A549 treated with Mapracorat at 1 μM for 4 hours (cell line): ENCODE measurements at places on chromosomes 12 and 14. TPM values are rescaled to one million over a fixed set of nuclear protein-coding genes. Genes with fewer than 3 reads are reported as not detected.

The PKP2 gene
- 5.7 to 7.4 TPM (median 6.6 TPM) in 5 replicates for total RNA-seq

The GLS2 gene
- 0.13 to 0.24 TPM (median 0.16 TPM) in 3 of 5 replicates, not detected in the others for total RNA-seq

The NOS1 gene
- total RNA-seq = 0.30 to 0.58 TPM (median 0.49 TPM) in 5 replicates

The RERG gene
- 0.21 to 0.32 TPM (median 0.27 TPM) in 5 replicates for total RNA-seq

The PSMA6 gene
- total RNA-seq = 270 to 317 TPM (median 276 TPM) in 5 replicates

The MUCL1 gene
- not detected in 5 replicates for total RNA-seq

The CAND1 gene
- total RNA-seq = 48.4 to 95.2 TPM (median 84.0 TPM) in 5 replicates

The MYF6 gene
- not detected in 5 replicates for total RNA-seq

The LTBR gene
- 199 to 249 TPM (median 243 TPM) in 5 replicates for total RNA-seq

The FAIM2 gene
- total RNA-seq = not detected in 5 replicates

The TMEM253 gene
- total RNA-seq = 0.64 to 1.1 TPM (median 0.76 TPM) in 5 replicates

The SYCP3 gene
- total RNA-seq = not detected in 5 replicates

The SCYL2 gene
- total RNA-seq = 15.9 to 21.3 TPM (median 20.2 TPM) in 5 replicates

The SLCO1B3 gene
- 9.5 to 14.1 TPM (median 11.2 TPM) in 5 replicates for total RNA-seq

The IRF9 gene
- 16.8 to 21.0 TPM (median 17.7 TPM) in 5 replicates for total RNA-seq

The ANO2 gene
- 0.05 to 0.22 TPM (median 0.16 TPM) in 3 of 5 replicates, not detected in the others for total RNA-seq

The KRT75 gene
- 0.07 to 0.14 TPM (median 0.10 TPM) in 4 of 5 replicates, not detected in the other for total RNA-seq

The LBHD2 gene
- 0.21 to 0.56 TPM (median 0.26 TPM) in 4 of 5 replicates, not detected in the other for total RNA-seq

The TMEM120B gene
- 9.0 to 16.1 TPM (median 15.1 TPM) in 5 replicates for total RNA-seq

The TSPAN11 gene
- total RNA-seq = 0.05 to 0.15 TPM (median 0.07 TPM) in 5 replicates

The IFI27 gene
- 0.49 to 1.5 TPM (median 1.2 TPM) in 5 replicates for total RNA-seq

The HOXC9 gene
- total RNA-seq = 11.1 to 13.2 TPM (median 11.7 TPM) in 5 replicates

The TGM1 gene
- total RNA-seq = 0.89 to 1.9 TPM (median 1.4 TPM) in 5 replicates

The OR6C65 gene
- not detected in 5 replicates for total RNA-seq

The VRTN gene
- not detected in 5 replicates for total RNA-seq

The CELA1 gene
- not detected in 5 replicates for total RNA-seq

The SYT10 gene
- not detected in 5 replicates for total RNA-seq

The HOXC11 gene
- total RNA-seq = 0.62 to 0.92 TPM (median 0.85 TPM) in 5 replicates

The GAS2L3 gene
- 6.2 to 9.2 TPM (median 9.0 TPM) in 5 replicates for total RNA-seq

The WNT1 gene
- not detected in 5 replicates for total RNA-seq

The STAC3 gene
- 0.27 to 0.61 TPM (median 0.58 TPM) in 5 replicates for total RNA-seq

The PIWIL1 gene
- total RNA-seq = not detected in 5 replicates

The TAS2R13 gene
- total RNA-seq = not detected in 5 replicates

The FAM186B gene
- total RNA-seq = 0.07 to 0.23 TPM (median 0.15 TPM) in 5 replicates

The SERPINA12 gene
- total RNA-seq = not detected in 5 replicates

The CLEC4A gene
- 0.31 to 0.44 TPM in 2 of 5 replicates, not detected in the others for total RNA-seq

The ZC2HC1C gene
- 3.7 to 5.0 TPM (median 4.2 TPM) in 5 replicates for total RNA-seq

The CLEC4C gene
- total RNA-seq = not detected in 5 replicates

The MGAT4C gene
- 0.04 to 0.08 TPM in 2 of 5 replicates, not detected in the others for total RNA-seq

The MSRB3 gene
- total RNA-seq = 18.5 to 29.2 TPM (median 21.9 TPM) in 5 replicates

The ARHGEF40 gene
- total RNA-seq = 7.1 to 11.5 TPM (median 9.5 TPM) in 5 replicates

The E2F7 gene
- 6.0 to 8.5 TPM (median 7.5 TPM) in 5 replicates for total RNA-seq

The HOXC12 gene
- total RNA-seq = not detected in 5 replicates

The DPY19L2 gene
- total RNA-seq = 1.2 to 2.7 TPM (median 2.0 TPM) in 5 replicates

The TSHR gene
- total RNA-seq = not detected in 5 replicates

The CCDC197 gene
- not detected in 5 replicates for total RNA-seq

The KLRD1 gene
- total RNA-seq = not detected in 5 replicates

The DTX3 gene
- total RNA-seq = 16.1 to 21.0 TPM (median 17.8 TPM) in 5 replicates

The CDCA4 gene
- 43.4 to 55.1 TPM (median 53.2 TPM) in 5 replicates for total RNA-seq

The KRT83 gene
- 2.4 to 6.6 TPM (median 6.0 TPM) in 5 replicates for total RNA-seq

The KLRC1 gene
- not detected in 5 replicates for total RNA-seq
